ENCODE measurements at places on chromosomes 12 and 14. TPM values are rescaled to one million over a fixed set of nuclear protein-coding genes. Genes with fewer than 3 reads are reported as not detected.

Gene SPIC
- not detected for total RNA-seq

Gene SMIM41
- not detected for total RNA-seq

Gene SNX6
- total RNA-seq, result 234 TPM

Gene ARHGAP9
- total RNA-seq, result not detected

Gene TBX3
- total RNA-seq, result 32.1 TPM

Gene SPTB
- not detected for total RNA-seq

Gene MEG3
- 4.1 TPM for total RNA-seq

Gene SLC35F4
- total RNA-seq, result not detected

Gene TSPAN9
- 30.2 TPM for total RNA-seq

Gene CLEC4A
- not detected for total RNA-seq

Gene TC2N
- total RNA-seq, result 1.0 TPM

Gene MAP3K12
- 6.9 TPM for total RNA-seq

Gene KRT73
- not detected for total RNA-seq

Gene CYP46A1
- total RNA-seq, result 0.15 TPM

Gene TMEM119
- total RNA-seq, result 0.94 TPM

Gene ESPL1
- 14.8 TPM for total RNA-seq

Gene SMOC1
- 0.27 TPM for total RNA-seq

Gene NGB
- not detected for total RNA-seq

Gene PDZRN4
- total RNA-seq, result not detected

Gene AKAP5
- 0.34 TPM for total RNA-seq

Gene ARG2
- 9.6 TPM for total RNA-seq

Gene KRT79
- total RNA-seq, result not detected

Gene LALBA
- not detected for total RNA-seq

Gene TAPBPL
- total RNA-seq, result 17.1 TPM

Gene ATG101
- 75.3 TPM for total RNA-seq

Data from mammary microvascular endothelial cell (primary cell).